C1 segment of cervical spinal cord (tissue), 14 donors: ENCODE measurements at places on chromosomes 12 and 14.

DNA sequence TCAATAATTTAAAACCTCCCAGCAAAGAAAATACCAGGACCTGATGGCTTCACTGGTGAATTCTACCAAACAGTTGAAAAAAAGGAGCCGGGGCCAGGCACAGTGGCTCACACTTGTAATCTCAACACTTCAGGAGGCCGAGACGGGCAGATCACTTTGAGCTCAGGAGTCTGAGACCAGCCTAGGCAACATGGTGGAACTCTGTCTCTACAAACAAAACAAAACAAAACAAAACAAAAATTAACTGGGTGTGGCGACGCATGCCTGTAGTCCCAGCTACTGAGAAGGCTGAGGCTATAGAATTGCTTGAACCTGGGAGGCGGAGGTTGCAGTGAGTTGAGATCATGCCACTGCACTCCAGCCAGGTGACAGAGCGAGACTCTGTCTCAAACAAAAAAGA, 13.7 kb upstream of the TROAP start:
- no peak for DNase-seq

- DNase-seq, result no peak
Measured at GRCh38 chr14:31745741-31746140, 184.5 kb downstream of the NUBPL start.

DNA sequence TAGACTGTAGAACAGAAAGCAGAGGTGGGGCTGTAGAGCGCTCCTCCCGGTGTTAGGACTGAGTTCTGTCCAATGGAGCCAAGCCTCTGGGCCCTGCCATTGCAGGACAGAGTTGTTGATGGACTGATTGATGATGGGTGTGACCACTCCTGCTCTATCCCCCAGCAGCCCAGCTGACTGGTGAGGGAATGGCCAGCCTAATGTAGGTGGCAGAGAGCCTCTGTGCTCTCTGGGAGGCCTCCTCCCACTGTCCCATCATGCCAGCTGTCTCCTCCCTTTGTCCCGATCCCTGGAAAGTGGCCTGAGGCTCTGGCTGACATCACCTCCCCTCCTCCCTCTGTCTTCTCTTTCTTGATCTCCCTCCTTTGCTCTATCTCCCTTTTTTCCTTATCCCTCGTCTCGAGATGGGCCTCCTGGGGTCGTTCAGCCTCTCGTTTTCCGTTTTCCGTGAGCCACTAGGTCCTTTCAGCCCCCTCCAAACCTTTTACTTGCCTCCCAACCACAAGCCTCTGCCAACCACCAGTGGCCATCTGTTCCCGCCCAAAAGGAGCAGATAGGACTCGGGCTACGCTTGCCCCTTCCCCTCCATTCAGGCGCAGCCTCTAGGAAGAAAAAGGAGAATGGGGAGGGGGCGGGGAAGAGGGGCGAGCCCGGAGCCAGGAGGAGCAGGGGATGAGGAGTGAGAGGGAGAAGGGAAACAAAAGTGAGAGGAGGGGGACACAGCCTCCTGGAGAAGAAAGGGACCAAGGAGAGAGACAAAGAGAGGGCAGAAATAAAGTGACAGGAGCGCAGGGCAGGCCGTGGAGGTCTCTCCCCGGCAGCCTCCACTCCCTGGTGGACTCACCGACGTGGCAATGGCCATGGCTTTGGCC, 572 bp downstream of the EFS start:
- DNase-seq, result peak; percentile 71

- no peak for DNase-seq
Measured at GRCh38 chr12:94994312-94994711, 9.2 kb downstream of the NDUFA12 start.

- DNase-seq, result no peak
Measured at GRCh38 chr12:107490010-107490409, 195.6 kb upstream of the PWP1 start.

DNA sequence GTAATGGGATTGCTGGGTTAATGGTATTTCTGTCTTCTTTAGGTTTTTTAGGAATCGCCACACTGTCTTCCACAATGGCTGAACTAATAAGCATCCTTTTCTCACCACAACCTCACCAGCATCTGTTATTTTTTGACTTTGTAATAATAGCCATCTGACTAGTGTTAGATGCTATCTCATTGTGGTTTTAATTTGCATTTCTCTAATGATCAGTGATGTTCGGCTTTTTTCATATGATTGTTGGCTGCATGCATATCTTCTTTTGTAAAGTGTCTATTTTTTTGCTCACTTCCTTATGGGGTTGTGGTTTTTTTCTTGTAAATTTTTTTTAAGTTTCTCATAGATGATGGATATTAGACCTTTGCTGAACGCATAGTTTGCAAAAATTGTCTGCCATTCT, 377.9 kb downstream of the GALC start:
- DNase-seq, result no peak

GRCh38 chr12:54616933-54617680, 17.6 kb downstream of the LACRT start:
- no peak for DNase-seq

GRCh38 chr12:105854071-105854470, 284.7 kb downstream of the NUAK1 start:
- DNase-seq, result no peak

DNA sequence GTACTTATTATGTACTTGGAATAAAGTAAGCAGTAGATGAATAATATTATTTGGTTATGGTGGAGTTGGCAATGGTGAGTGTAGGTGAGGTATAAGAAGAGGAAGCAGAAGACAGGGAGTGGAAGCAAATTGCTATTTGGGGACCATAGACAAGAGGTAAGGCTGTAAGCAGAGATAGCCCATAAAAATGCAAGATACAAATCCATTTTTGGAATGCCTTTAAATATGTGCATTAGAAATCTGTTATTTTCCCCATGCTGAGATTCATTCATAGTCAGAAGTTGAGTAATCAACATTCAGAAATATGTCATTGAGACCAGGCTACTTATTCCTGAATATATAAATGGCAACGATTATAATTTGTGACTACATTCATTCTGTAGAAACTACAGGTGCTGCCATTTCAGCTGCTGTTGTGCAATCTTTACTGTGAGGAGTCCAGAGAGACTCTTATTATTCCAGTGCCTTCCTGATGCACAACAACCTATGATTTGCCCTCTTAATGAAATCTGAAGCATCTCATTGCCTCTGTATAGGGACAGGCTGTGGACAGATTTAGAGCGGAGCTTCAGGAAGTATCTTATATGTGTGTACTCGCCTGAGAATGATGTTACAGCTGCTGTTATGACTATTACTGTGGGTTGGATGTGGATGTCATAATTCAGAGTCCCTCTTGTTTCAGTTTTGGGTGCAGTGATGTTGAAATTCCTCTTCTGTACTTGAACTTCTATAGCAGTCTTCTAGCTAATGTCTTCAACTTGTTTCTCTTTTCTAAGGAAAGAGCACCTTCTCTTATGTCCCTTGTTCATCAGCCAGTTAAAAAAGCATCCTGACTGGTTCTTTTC, 173.8 kb downstream of the NAV3 start:
- DNase-seq, result no peak

GRCh38 chr14:90139199-90139598, 77.4 kb downstream of the KCNK13 start:
- no peak for DNase-seq

DNA sequence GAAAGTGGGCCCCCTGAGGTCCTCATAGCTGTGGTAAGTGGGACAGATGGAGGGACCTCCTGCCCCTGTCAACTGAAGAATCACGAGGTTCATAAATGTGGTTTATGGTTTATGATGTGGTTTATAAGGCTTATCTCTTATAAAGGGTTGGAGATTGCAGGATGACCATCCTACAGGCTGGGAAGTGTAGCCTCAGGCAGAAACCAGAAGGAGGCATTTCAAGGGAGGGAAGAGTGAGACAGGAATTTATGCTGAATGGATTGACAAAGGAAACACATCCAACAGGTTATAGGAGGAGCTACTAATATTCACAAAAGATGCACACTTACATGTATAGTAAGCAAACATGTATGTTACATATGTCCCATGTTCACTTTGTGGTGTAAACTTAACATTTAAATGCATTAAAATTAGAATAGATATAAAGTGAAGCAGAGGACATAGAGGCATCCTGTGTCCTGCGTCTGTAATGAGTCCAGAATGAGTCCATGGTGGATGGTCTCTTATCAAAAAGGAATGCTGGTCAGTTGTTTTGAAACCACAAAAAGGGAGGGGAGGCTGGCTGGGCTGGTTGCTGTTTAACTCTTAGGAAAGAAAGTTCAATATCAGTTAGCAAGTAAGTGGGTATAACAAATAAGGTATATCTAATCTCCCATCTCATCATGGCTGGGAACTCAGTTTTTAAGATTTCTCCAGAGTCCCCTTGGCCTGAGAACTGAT, 149.0 kb upstream of the RMST start:
- no peak for DNase-seq
